ENCODE measurements at places on chromosomes 2 and 18. TPM values are rescaled to one million over a fixed set of nuclear protein-coding genes. Genes with fewer than 3 reads are reported as not detected.

The COLEC11 gene
- total RNA-seq: 1.3 TPM

GRCh38 chr2:161824226-161824625 is 200.0 kb downstream of the SLC4A10 start:
- no peaks in the 10 kb centered on the region for H3K36me3 ChIP-seq
- DNase-seq: no peak
- H3K4me1 ChIP-seq: no peaks in the 10 kb centered on the region
- no peak overlapping the region for H3K27ac ChIP-seq
- no peak overlapping the region for H3K4me3 ChIP-seq

GRCh38 chr2:230691005-230691647 is 21.5 kb upstream of the CAB39 start:
- H3K36me3 ChIP-seq: no peaks in the 10 kb centered on the region
- no peak overlapping the region for H3K27ac ChIP-seq
- H3K4me3 ChIP-seq: no peak overlapping the region
- DNase-seq: no peak
- H3K27me3 ChIP-seq: no peaks in the 10 kb centered on the region

- no peak for DNase-seq
- H3K4me1 ChIP-seq: peaks cover 7% of the 10 kb centered on the region
- H3K27ac ChIP-seq: no peak overlapping the region
Observed at GRCh38 chr2:179849719-179850118, 11.7 kb downstream of the ZNF385B start.

DNA sequence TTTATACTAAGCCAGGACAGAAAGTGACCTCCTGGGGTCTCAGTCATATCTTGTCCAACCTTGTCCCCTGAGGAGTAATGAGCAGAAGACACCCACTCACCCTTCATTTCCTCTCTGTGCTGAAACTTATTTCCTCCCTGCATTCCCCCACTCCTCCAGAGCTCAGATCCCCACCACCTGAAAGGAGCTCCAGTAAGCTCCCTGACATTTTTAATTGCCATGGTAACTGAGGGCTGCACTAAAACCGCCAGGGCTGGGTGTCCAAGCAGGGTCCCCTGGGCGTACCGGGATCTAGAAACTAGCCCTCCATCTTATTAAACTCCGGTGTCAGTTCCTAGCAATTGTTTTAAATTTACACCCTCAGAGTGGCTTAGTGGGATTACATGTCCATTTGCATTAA is 393.3 kb upstream of the HNRNPA3 start:
- H3K27me3 ChIP-seq: no peaks in the 10 kb centered on the region
- no peak overlapping the region for H3K4me3 ChIP-seq
- H3K4me1 ChIP-seq: peaks cover 41% of the 10 kb centered on the region
- no peaks in the 10 kb centered on the region for H3K36me3 ChIP-seq

DNA sequence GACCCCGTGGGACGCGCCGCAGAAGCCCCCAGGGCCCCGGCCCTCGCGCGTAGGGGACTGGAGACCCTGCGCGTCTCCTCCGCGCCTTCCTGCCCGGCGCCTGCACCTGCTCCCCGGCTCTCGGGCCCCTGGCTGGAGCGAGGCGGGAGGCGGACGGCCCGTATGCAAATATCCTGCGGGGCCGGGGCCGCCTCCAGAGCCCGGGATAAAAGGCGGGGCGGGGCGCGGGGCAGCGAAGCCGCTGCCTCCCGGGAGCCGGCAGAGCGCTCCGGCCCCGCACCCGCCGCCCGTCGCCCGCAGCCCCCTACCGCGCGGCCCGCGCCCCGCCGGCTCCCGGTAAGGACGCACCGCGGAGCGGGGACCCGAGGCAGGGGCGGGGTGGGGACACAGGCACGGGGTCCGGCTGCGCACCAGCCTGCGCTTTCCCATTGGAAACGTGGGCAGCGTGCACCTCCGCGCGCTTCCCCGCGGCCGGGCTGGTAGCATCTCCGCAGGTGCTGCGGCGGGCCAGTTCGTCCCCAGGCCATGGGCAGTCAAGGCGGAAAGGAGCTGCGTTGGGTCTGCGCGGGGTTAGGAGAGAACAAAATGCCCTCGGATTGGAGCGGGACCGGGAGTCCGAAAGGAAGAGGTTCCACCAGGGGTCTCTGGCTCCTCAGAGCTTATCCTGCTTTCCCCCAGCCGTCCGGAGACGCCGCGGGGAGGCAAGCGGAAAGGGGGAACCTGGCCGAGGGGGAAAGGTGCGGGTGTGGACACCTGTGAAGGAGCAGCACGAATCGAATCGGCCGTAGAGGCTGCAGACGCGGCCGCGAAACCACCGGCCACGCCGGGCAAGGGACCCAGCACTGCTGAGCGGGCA is at the start of gene ATP6V1C2:
TSS of gene ATP6V1C2 (plus strand) at position 235 of the 856 bp plus-strand sequence. CDS start 1,220 bp downstream, outside the sequence.
- H3K36me3 ChIP-seq: no peaks in the 10 kb centered on the region
- peaks cover 10% of the 10 kb centered on the region for H3K4me1 ChIP-seq
- H3K27me3 ChIP-seq: peaks cover 78% of the 10 kb centered on the region
- H3K27ac ChIP-seq: no peak within 1 kb of the TSS
